ENCODE measurements at places on chromosomes 2 and 18. TPM values are rescaled to one million over a fixed set of nuclear protein-coding genes. Genes with fewer than 3 reads are reported as not detected.

DNA sequence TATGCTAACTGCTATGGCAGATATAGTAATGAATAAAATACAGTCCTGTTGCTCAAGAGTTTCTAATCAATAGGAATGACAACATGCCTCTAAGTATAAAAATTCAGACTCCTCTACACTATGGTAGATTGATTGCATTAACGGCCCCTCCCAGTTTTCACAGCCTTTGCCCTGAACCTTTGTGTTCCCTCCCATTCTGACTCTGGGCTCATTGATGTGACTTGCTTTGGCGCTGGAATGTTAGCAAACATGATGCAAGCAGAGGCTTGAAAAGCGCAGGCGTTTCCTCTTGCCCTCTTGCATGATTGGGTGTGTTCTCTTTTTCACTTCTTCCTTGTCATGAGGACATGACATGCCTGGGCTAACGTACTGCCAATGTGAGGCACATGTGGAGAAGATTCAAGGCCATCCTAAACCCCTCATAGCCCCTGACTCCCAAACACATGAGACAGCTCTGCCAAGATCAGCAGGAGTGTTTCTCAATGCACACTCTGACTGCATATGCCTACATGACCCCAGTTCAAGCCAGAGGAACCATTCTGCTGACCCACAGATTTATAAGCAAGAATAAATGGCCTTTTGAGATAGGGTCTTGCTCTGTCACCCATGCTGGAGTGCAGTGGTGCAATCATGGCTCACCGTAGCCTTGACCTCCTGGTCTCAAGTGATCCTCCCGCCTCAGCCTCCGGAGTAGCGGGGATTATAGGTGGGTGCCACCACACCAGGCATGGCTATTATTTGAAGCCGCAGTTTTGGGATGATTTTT lies 49.7 kb upstream of the CD28 start:
- DNase-seq, result no peak

DNA sequence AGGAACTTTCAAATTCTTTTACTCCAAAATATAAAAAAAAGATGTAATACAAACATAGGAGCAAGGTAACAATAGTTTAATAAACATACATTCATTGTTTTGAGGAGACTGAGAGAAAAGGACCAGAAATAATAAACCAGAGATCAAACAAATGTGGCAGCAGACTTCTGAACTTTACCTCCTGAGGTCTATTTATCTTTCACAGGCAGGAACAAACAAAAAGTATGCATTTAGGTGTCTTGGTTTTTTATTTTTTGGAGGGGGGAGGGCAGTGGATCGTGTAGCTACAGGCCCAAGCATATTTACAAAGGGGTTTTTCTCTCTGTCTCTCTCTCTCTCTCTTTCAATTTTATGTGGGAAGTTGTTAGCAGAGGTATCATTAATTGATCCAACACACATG lies 5.6 kb downstream of the PPP4R1 start:
- DNase-seq, result no peak

GRCh38 chr2:207867905-207868304 lies 98.2 kb upstream of the FZD5 start:
- no peak for DNase-seq

DNA sequence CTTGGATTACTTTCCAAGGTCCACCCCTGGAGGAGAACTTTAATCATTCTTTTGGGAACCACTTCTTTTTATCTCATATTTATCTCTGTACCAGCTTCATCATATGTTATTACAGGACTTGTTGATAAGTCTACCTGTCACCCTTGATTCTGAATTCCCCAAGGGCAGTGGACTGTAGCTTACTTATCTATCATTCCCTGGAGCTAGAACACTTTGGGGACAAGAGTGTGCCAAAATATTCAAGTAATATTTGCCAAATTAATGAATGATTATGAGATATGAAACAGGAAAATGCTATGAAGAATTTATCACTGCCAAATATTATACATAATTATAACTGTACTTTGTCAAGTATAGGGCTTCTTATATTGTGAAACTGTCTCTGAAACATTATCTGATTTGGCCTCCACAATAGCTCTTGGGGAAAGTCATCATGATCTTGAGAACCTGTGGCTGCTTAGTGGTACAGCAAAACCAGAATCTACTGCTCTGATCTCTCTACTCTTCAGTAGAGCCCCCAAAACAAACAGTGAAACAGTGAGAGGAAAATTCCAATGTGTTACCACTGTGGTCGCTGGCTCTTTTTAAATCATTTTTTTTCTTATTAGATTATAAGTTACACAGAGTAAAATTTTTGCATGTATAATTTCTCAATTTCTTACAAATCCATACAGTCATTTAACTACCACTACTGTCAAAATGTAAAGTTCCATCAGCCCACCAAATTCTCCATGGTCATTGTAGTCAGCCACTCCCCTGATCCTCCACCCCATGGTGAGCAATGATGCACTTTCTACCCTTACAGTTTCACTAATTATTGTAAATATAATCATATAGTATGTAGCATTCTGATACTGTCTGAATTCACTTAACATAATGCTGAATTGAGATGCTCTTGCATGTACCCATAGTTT lies 197.5 kb downstream of the PIEZO2 start:
- no peak for DNase-seq

DNA sequence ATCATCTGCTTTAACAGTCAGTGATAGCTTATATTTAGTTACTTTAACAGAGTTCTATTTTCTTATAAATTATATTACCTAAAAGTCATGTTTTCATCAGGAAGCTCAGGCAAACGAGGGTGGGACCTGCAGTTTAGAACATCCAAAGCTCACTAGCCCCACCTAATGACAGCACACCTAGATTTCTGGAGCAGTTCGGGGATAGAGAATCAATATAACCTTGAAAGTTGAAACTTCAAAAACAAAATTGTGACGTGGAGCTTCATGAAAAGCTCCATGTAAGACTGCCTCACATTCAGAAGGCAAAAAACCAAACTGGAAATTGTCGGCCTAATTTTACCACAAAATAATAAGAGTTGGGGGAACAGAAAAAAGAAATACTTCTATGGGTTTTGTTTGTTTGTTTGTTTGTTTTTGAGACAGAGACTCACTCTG lies 185.9 kb upstream of the CCDC150 start:
- DNase-seq, result no peak

DNA sequence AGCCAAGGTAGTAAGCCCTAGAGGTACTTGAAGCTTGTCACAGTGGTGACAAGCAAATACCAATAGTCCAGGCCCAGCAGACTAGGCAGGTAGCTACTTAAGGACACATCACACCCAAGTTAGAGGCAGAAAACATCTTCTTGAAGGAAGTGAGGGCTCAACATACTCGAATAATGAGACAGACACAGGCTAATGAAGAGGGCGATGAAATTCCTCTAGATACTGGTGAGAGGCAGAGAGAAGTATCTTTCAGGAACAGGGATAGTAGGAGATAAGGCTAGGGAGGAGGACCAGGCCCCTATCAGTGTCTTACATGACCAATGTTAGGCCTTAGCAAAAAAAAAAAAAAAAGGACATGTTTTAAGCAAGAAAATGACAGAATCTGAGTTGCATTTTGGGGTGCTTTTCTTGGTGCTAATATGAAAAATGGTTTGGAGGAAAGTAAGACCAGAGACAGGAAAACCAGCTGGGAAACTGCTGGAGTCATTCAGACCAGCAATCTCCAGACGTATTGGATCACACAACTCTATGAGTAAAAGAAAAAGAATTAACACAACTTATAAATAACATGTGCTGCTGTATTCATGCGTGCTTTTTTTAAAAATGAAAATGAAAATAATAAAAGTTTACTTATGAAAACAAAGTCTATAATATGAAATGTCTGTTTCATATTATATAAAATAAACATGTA lies 37.7 kb downstream of the COBLL1 start:
- no peak for DNase-seq

GRCh38 chr2:186559370-186559769 lies 30.5 kb upstream of the ITGAV start:
- DNase-seq, result no peak

DNA sequence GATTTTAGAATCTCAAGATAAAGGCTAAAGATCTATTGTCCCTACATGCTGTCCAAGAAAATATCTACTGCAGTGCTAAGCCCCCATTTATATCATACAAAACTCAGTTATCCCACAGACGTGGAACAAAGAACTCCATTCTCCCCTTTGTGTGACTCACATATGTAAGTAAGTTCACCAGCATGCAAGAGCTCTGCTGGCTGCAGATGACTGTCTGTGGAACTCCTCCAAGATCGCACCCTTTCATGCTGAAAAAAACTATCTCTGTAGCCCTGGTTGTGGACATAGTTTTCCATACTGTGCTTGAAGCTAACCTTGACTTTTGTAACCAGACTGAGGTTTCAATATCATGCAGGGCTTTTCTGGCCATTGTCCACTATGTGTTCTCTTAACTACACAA lies 207.1 kb downstream of the ZNF521 start:
- DNase-seq, result no peak

DNA sequence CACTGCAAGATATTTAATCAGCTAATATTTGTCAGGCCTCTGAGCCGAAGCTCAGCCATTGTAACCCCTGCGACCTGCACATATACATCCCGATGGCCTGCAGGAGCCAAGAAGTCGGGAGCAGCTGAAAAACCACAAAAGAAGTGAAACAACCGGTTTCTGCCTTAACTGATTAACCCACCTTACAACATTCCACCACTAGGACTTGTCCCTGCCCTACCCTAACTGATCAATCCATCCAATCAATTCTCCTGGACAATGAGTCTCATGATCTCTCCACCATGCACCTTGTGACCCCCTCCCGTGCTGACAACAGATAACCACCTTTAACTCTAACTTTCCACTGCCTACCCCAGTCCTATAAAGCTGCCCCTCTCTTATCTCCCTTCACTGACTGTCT lies 945.4 kb upstream of the GYPC start:
- DNase-seq, result no peak

GRCh38 chr2:201237486-201238123 lies 22.7 kb upstream of the CASP8 start:
- no peak for DNase-seq

DNA sequence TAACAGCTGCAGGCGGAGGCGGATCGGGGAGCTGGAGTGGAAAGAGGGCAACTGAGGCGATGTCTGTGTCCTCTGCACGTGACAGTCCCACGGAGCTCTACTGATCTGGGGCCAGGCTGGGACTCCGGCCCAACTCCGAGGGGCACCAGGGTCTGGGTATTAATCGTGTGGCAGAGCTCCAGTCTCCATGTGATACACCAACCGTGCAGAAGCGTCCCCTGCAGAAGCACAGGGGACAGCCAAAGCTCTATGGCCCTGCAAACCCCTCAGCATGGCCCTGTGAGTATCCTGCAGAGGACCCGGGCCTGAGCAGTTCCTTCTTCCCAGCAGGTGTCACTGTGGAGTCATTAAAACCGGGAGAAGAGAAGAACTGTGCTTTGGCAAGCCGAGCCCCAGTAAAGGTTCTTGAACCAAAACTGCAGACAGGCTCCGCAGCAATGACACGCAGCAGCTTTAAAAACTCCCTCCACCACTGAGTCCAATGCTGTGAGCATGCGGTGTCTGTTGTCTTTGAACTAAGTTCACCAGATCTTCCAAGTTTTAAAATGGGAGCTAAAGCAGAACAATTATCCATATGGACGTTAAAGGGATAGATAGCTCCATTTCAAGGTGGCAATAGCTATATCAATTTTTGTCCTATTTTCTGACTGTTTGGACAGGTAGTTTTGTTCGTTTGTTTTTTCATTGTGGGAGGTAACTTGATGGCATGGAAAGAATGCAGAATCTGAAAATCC lies 79.4 kb downstream of the TMEM182 start:
- DNase-seq, result peak; percentile 40

- DNase-seq, result no peak
Measured at GRCh38 chr2:47251404-47251675, 96.2 kb upstream of the STPG4 start.

IL1A gene
- 0.61 TPM for polyA plus RNA-seq

TPO gene
- not detected for polyA plus RNA-seq

GALNT13 gene
- 3.1 TPM for polyA plus RNA-seq

DLX2 gene
- polyA plus RNA-seq, result not detected
